Fibroblast of upper back skin (primary cell): ENCODE measurements at places on chromosomes 3 and 15.

- peak; percentile 66 for DNase-seq
Observed at GRCh38 chr15:92810418-92811138, 89.5 kb upstream of the CHD2 start.

DNA sequence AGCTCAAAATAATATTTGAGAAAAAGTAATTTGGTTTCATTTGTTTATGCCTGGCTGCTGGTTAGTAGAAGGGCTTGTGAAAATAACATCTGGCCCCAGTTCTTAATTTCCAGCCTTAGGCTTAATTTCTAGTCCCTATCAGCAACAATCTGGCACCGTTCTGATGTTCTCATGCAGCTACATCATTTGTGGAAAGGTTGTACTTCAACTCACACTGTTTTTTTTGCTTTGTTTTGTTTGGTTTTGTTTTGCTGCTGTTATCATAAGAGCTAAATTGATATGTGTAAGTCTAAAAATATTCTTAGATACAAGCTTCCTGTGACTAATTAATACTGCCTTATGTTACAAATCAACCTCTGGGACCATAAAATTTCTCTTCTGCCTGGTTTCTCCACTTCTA, 8.9 kb downstream of the CPA3 start:
- DNase-seq: no peak

GRCh38 chr3:28948685-28949084, 332.2 kb upstream of the RBMS3 start:
- no peak for DNase-seq

DNA sequence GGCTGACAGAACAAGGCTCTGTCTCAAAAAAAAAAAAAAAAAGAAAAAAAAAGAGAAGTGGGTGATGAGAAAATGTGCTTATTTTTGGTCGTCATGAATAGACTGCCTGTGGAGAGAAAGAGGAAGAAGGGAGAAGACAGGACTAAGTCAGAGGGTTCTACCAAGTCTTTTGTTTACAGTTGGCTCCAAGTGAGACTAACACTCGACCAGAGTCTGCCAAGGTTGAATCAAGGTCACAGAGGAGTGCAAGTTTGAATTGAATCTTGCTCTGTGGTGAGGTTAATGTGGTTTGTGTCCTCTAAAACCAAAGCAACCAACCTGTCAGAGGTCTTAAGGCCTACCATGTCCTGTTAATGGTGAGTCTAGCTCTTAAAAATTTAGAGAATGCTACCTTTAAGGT, 334.1 kb upstream of the GRM7 start:
- DNase-seq: no peak
